ENCODE measurements at places on chromosomes 4 and X.

- no peak for DNase-seq
Observed at GRCh38 chr4:8355306-8355705, 85.2 kb downstream of the ACOX3 start.

DNA sequence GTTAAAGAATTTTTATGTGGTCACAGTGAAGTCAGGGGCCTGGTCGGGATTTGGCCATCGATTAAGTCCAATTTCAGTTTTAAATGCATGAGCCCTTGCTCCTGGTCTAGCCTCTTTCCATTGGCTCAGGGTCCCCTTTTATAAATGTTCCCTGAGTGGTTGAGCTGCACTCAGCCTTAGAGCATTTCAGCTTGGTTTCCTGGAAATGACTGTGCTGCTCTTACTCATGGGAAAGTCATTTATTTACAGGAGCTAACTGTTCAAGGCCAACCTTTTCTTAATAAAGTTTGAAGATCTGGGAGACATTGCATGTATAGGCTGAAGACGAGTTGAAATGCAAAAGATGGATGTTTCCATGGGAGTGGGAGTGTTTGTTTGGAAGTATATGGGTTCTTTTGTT lies 98.8 kb upstream of the CLNK start:
- DNase-seq = no peak

- no peak for DNase-seq
Observed at GRCh38 chrX:113157496-113157895, 316.9 kb upstream of the AMOT start.

- no peak for DNase-seq
Observed at GRCh38 chr4:6277139-6277802, 7.6 kb downstream of the WFS1 start.

DNA sequence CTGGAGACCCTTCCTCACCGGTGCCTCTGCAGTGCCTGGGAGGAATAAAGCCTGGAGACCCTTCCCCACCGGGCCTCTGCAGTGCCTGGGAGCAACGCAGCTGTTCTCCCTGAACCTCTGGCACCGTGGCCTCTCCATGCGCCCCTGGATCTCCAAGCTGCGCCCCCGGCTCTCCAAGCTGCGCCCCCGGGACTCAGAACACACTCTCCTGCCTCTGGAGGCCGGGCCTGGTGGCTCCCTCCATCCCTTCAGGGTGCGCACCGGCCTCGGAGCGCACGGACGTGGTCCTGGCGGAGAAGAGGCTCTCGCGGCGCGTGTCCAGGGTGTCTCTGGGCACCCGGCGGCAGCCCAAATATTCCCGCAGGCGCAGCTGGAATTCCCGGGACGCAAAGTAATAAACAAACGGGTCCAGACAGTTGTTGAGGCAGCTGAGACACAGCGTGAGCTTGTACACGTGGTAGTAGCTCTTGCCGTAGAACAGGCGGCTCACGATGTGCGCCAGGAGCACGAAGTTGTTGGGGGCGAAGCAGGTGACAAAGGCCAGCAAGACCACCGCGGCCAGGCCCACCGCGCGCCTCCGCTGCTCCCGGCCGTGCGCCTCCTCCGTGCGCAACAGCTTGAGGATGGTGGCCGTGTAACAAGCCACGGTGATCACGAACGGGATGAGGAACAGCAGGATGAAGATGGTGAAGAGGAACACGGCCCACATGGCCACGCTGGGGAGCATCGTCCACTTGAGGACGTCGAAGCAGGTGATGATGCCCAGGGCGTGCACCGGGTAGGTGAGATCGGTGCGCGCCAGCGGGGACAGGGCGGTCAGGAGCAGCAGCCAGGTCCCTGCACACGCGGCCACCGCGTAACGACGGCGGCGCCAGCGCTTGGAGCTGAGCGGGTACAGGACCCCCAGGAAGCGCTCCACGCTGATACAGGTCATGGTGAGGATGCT lies 12.8 kb upstream of the ASMTL start:
- no peak for DNase-seq

DNA sequence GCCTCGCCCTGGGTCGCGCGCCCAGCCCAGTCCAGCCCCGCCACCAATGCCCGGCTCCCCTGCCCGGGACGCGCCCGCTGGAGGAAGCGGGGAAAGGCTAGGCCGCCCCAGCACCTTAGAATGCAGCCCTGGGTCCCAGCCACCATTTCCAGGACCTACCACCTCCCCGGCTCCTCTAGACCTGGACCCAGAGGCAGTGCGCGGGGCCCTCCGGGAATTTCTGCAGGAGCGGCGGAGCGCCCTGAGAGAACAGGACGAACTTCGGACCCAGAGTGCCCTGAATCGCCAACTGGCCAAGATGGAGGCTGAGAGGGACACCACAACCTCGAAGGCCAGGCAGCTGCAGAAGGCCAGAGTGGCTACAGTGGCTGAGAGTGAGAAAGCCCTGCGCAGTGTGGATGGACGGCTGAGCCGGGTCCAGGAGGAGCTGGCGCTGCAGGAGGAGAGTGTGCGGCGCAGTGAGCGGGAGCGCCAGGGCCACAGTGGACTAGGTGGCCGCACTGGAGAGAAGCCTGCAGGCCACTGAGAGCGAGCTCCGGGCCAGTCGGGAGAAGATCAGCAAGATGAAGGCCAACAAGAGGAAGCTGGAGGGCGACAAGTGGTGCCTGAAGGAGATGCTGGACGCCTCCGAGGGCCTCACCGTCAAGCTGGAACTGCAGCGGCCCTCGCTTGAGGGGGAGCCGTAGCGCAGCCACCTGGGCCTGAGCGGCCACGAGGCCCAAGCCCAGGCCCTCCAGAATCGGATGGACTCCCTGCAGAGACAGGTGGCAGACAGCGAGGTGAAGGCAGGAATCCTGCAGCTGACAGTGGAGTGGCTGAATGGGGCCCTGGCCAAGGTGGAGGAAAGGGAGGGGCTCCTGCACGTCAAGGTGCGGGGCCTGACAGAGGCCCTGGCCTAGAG lies 15.5 kb downstream of the SMIM10L2A start:
- no peak for DNase-seq
